ENCODE measurements at places on chromosomes 7 and 10.

- no peak for DNase-seq
These were observed 13.5 kb downstream of the SFMBT2 start for GRCh38 chr10:7397049-7398035.

DNA sequence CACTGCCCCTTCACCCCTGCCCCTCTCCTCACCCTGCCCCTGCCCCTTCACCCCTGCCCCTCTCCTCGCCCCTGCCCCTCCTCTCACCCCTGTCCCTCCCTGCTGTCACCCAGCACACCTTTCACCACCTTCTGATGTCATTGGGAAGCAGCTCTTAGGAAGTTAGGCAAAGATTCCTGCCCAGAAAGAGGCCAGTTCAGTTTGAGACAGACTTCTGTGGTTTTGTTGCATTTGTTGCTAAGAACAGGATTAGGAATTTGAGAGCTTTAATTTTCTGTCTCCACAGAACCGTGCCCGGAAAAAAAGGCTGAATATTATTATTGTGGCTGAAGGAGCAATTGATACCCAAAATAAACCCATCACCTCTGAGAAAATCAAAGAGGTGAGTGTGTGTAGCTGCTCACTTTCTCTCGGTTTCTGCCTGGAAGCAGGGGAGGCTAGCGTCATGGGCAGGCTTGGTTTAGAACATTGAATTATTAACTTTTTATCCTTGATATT is 39.6 kb downstream of the PFKP start:
- no peak for DNase-seq

DNA sequence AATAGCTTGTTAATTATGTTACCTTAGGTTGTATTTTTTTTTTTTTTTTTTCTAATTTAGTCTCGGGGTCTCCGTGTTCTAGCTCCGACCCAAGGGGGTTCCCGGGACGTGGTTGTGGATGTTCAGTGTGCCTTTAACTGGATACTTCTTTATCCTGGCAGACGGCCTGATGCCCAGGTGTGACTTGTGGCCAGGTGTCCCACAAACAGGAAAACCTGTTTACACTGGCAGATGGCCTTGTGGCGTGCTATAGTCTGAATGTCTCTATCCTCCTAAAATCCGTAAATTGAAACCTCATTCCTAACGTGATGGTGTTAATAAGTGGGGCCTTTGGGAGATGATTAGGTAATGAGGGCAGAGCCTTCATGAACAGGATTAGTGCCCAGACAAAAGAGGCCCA is 546.4 kb upstream of the C7orf33 start:
- no peak for DNase-seq

DNA sequence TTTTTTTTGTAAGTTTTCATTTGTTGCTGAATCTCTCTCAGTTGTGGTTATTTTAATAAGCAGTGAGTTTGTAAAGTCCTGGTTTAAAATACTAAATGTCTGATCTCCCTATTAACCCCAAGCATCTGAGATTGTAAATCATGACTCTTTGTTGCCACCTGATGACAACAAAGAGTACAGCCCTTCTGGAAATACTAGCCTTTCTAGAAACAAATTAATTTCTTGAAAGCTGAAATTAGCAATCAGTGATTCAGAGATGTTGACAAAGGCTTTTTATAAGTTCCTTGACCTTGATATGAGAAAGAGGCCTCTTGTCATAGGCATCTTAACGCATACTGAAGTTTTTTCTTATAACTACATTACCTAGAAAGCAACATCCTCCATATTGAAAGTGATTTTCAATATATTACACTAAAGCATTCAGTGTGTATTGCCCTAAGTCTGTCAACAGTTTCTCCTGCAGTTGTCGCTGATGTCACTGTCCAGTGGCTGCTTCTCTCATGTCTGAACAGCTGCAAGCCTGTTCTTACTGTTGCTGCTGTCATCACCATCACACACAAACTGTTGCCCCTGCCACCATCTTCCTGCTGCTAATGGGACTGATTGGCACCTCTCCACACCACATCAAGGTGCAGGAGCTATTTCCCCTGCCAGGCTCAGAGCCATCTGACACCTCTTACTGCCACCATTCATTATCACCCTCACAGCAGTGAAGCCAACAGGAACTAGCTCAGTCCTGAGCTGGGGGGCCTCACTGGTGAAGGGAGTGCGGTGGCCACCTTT is 95.1 kb upstream of the LRGUK start:
- no peak for DNase-seq

DNA sequence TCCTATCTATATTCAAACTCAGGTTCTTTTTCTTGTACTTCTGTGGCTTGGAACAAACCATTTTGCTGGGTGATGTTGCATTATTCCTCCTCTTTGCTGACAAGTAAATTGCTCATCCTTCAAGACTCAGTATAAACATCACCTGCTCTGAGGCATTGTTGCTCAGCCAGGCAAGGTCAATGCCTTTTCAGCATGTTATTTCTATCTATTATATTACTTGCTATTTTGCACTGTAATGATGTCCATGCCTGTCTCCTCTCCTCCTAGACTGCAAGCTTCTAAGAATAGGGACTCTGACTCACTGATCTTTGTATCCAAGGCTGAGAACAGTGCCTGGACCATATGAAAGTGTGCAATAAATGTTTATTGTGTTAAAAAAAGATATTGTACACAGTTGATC is 293.8 kb downstream of the RNLS start:
- no peak for DNase-seq

DNA sequence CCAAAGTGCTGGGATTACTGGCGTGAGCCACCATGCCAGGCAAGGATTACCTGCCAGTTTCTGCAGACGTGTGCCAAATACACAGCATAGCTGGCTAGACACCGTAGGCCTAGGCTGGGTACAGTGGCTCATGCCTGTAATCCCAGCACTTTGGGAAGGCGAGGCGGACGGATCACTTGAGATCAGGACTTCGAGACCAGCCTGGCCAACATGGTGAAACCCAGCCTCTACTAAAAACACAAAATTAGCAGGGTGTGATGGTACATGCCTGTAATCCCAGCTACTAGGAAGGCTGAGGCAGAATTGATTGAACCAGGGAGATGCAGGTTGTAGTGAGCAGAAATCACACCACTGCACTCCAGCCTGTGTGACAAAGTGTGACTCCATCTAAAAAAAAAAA is 868 bp downstream of the RFC2 start:
- DNase-seq: no peak

GRCh38 chr7:137925091-137925490 is 76.8 kb downstream of the CREB3L2 start:
- no peak for DNase-seq

DNA sequence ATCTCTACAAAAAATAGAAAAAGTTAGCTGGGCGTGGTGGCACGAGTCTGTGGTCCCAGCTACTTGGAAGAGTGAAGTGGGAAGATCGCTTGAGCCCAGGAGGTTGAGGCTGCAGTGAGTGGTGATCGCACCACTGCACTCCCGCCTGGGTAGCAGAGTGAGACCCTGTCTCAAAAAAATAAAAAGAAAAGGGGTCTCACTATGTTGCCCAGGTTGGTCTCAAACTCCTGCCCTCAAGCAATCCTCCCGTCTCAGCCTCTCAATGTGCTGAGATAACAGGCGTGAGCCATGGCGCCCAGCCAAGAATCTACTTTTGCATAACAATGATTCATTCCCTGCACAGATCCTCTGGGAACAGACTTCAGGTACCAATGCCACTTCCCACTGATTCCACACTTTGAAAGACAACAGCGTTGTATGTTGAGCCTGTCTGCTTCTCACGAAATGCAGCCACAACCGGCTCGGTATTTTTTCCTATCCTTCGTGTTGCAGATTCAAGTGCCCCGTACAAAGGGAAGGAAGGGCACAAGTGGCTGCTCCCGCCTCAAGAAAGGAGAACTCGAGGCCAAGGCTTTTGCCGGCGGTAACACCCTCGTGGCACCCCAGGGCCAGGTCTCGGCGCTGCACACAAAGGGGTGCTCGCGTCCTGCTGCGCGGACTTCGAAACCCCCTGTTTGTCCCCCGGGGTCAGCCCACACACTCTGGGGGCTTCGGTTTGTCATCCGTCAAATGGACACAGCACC is 745 bp downstream of the DAGLB start:
- no peak for DNase-seq

DNA sequence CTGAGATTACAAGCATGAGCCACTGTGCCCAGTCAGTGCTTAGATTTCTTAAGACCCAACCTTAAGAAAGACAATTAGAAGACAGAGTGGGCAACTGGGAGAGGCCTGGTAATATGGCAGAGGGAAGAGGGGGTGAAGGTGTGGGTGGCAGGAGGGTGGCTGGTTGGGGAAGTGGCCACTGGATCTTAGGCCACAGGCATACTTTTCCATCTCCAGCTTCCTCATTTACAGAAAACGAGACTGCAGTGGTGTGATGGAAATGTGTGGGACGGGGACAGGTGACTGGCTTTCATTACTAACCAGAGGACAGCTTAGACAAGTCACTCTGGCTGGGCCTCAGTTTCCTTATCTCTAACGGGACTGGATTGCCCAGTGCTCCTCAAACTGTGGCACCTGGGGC is 1.0 kb upstream of the FFAR4 start:
- DNase-seq: no peak

- DNase-seq: no peak
These were observed 17.9 kb upstream of the SGMS1 start for GRCh38 chr10:50641626-50642025.

- DNase-seq: no peak
These were observed 88.7 kb downstream of the COBL start for GRCh38 chr7:51227861-51228260.

GRCh38 chr7:137094-137891 is 55.1 kb upstream of the FAM20C start:
- no peak for DNase-seq

- no peak for DNase-seq
These were observed 47.4 kb downstream of the AUTS2 start for GRCh38 chr7:69645683-69646082.

DNA sequence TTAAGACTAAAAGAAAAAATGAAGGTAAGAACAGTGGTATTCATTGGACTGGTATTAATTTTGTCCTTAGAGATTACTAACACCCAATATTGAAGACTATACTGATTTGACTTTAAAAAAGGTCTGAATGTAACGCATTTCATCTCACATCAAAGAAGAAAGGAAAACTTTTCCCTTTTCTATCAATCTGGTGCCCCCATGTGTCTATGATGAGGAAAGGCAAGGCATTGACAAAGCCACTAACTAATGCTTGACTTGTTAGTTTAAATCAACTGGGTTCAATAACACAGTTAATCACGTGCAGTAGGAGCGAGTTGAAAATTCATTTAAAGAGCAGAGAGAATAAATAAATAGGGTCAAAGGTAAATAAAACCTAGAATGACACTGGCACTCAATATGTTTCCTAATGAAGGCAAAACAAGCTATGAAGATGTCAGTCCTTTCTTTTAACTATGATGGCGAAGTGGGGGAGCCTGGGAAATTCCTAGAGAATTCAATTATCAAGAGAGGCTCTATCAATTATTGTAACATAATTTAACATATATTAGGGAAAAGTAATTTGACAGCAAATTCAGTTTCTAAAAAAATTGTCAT is 180.9 kb downstream of the ANK3 start:
- no peak for DNase-seq

DNA sequence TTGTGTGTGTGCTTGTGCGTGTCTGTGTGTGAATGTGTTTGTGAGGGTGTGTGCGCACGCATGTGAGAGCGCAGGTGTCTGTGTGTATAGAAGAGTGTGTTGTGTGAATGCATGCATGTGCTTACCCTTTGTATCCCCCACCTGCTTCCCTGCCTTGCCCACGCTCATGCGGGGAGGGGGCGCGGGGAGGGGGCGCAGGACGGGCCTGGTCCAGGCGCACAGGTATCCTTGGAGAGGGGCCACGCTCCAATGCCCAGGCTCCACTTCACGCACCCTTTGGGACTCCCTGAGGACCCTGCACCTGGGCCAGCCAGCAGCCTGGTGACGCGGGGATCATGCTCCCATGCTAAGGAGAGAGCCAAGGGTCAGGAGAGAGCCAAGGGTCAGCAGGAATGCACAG is 47.9 kb upstream of the EN2 start:
- no peak for DNase-seq

GRCh38 chr7:83058667-83059066 is 104.0 kb downstream of the PCLO start:
- no peak for DNase-seq

DNA sequence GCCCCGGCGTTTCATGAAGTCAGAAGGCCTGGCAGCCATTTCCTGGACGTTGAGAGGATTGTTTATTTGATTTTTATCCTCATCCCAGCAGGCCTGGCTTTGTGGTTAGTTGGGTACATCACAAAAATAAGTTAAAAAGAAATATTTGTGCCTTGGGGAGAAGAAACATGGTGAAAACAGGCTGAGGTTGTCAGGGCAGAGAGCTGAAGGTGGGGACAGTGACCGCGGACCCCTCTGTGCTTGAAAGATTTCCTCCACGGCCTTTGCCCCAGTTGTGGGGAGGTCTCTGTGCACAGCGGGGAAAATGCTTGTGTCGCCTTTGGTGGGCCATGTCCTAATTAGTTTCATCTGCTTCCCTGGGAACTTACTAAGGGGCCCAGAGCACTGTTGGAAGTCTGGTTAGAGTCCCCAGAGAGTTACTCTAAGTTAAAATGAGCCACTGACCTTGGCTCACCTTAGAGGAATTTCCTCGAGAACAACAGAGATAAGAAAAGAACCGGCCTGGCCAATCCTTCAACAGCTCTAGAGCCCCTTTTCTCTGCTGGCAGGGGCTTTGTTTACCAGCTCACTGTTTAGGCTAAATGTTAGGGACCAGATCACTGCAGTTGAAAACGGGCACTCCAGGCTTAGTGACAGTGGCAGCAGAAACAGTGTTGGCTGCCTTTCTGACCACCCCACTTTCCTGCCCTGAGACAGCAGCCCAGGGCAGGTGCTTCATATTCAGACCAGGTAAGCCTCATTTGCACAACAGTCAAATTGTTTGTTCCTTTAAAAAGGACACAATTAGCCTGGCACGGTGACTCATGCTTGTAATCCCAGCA is 37.9 kb downstream of the CRCP start:
- no peak for DNase-seq

- DNase-seq: no peak
These were observed 115.4 kb downstream of the RPS24 start for GRCh38 chr10:78148961-78149612.

- DNase-seq: no peak
These were observed 79.5 kb downstream of the FAM185A start for GRCh38 chr7:102828286-102828685.

- DNase-seq: no peak
These were observed 35.2 kb upstream of the HSPB1 start for GRCh38 chr7:76267107-76267893.

- DNase-seq: no peak
These were observed 20.9 kb downstream of the TEX36 start for GRCh38 chr10:125661941-125662515.

DNA sequence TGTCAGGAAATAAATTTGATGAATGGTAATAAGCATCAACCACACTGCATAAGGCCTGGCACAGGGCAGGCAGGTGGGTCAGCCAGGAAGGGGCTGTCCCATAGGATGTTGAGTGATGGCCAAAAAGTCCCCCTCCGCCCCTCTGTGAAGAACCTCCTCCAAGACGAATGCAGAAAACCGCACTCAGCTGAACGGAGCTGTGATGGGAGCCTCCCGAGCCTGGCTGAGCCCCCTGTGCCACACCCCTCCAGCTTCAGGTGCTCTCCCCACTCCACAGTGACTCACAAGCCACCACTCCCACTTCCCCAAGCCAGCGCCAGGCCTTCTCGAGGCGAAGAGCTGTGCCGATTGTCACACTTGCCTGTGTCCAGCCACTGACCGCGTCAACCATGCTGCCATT is 184.2 kb downstream of the MAD1L1 start:
- DNase-seq: no peak

Measured in stimulated activated CD4-positive, alpha-beta T cell treated with anti-CD3 and anti-CD28 coated beads, TNF-alpha, amount 100 ng/mL, for 4 hours (primary cell).